ENCODE measurements at places on chromosomes 3 and 15.

GRCh38 chr3:141940194-141940776, 63.8 kb downstream of the ATP1B3 start:
- no peak for DNase-seq
- no peaks in the 10 kb centered on the region for H3K27me3 ChIP-seq
- H3K36me3 ChIP-seq: no peaks in the 10 kb centered on the region

- H3K27me3 ChIP-seq: peaks cover 54% of the 10 kb centered on the region
- H3K4me1 ChIP-seq: no peaks in the 10 kb centered on the region
- H3K27ac ChIP-seq: no peak overlapping the region
- H3K4me3 ChIP-seq: no peak overlapping the region
These were observed 21.8 kb downstream of the SLC6A11 start for GRCh38 chr3:10837849-10838248.

DNA sequence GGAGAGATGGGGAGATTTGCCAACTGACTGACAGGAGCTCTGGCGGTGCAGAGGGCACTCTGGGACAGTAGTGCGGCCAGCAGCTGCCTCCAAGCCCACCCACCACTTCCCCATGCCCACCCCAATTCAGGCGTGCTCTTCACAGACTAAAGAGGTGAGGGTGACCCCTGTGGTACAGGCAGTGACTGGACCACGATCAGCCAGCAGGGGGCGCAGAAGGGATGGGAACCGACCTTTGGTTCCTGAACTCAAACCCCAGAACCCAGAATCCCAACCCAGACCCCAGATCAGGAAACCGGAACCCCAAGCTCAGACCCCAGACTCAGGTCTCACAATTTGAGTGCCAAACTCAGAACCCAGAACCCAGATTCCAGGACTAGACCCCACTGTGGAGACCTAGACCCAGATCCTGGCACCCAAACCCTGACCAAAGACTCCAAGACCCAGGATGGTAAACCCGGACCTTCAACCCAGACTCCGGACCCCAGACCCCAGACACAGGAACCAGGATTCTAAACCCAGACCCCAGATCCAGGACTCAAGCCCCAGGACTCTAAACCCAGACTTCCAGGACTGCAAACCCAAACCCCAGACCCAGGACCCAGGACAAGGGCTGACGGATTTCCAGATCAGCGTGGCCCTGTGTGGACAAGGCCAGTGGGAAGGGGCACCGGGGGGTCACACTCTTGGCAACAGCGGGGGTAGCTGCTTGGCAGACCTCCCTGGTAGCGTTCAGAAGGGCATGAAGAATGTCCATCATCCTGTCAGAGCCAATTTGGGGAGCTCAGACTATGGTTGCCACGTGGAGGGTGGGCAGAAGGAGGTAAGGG, 3.7 kb upstream of the MYL3 start:
- DNase-seq: peak; percentile 80
- peaks cover 39% of the 10 kb centered on the region for H3K27me3 ChIP-seq
- H3K27ac ChIP-seq: no peak overlapping the region
- no peaks in the 10 kb centered on the region for H3K4me1 ChIP-seq
- H3K36me3 ChIP-seq: no peaks in the 10 kb centered on the region

- no peak for DNase-seq
- H3K27ac ChIP-seq: no peak within 1 kb of the TSS
- peak within 1 kb of the TSS; percentile 30 for H3K4me3 ChIP-seq
- H3K27me3 ChIP-seq: peaks cover 68% of the 10 kb centered on the region
- H3K36me3 ChIP-seq: no peaks in the 10 kb centered on the region
These were observed at the start of gene INSYN1 for GRCh38 chr15:73753250-73754130. TSS of gene INSYN1 (minus strand) at chr15:73753351. CDS start at chr15:73751130, 2,221 bp downstream.

GRCh38 chr15:77564938-77565337, 67.8 kb downstream of the LINGO1 start:
- no peak overlapping the region for H3K4me3 ChIP-seq
- H3K4me1 ChIP-seq: peaks cover 3% of the 10 kb centered on the region
- peaks cover 49% of the 10 kb centered on the region for H3K27me3 ChIP-seq
- peaks cover 6% of the 10 kb centered on the region for H3K36me3 ChIP-seq
- DNase-seq: no peak

GRCh38 chr3:8509961-8510360, 8.3 kb downstream of the LMCD1 start:
- H3K36me3 ChIP-seq: peaks cover 4% of the 10 kb centered on the region
- H3K27me3 ChIP-seq: peaks cover 6% of the 10 kb centered on the region
- H3K4me1 ChIP-seq: no peaks in the 10 kb centered on the region
- H3K27ac ChIP-seq: no peak overlapping the region
- no peak overlapping the region for H3K4me3 ChIP-seq
- DNase-seq: no peak

DNA sequence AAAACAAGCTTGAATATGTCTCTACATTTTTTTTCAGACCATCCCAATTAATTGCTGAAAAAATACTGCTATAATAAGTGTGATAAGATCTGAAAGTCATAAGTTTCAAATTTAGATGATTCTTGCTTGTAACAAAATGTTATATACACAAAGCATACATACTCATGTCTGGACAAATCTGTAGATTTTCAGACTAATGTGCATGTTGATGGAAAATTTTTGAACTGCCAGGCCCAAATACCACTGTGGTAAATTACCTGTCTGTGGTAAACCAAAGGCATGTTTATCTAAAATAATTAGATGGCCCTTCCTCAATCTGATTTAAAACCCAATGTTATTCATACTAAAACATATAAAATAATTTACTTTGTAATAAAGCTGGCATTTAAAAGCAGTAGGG, 31.7 kb upstream of the CLDN16 start:
- H3K27ac ChIP-seq: no peak overlapping the region
- no peak overlapping the region for H3K4me3 ChIP-seq
- no peaks in the 10 kb centered on the region for H3K27me3 ChIP-seq
- no peak for DNase-seq
- H3K36me3 ChIP-seq: no peaks in the 10 kb centered on the region

DNA sequence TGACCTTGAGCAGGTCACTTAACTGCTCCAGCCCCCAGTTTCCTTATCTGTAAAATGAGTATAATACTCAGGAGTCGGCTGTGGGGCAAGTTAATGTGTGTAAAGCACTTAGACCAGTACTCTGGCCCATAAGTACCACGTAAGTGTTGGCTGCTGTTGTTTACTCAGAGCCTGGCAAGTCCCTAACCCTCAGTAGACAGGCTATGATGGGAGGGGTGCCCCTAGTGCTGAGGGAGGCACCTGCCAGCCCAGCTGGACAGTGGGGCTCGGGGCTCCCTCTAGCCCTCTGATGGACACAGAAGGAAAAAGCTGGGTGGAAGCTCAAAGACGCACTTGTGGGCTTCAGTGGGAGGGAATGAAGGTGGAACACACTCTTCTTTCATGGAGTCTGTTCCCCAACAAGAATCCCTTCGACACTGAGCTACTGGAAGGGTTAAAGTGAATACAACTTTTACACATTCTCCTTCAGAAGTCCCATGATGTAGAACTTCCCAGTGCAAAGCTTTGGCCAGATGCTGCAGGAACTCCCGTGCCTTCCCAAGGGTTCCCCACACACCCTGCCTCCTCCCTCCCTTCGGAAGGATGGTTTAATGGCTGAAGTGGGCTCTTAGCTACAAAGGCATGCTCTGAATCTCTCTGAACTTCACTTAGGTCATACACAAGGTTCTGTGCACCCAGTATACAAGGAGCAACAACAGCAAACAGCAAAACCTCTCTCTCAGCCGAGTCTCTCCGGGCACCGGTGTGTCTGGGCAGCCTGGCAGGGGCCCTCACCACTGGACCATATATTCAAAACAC, 25.4 kb downstream of the TMEM44 start:
- H3K27me3 ChIP-seq: no peaks in the 10 kb centered on the region
- H3K27ac ChIP-seq: no peak overlapping the region
- H3K4me3 ChIP-seq: no peak overlapping the region
- DNase-seq: no peak
